DMS79 treated with DMSO at 0.1 percent for 48 hours (cell line): ENCODE measurements at places on chromosomes 16 and 17.

GRCh38 chr16:18853694-18854093 lies 52.3 kb upstream of the ARL6IP1 start:
- DNase-seq = no peak

- DNase-seq = no peak
Observed at GRCh38 chr16:10558305-10558704, 22.1 kb downstream of the EMP2 start.

DNA sequence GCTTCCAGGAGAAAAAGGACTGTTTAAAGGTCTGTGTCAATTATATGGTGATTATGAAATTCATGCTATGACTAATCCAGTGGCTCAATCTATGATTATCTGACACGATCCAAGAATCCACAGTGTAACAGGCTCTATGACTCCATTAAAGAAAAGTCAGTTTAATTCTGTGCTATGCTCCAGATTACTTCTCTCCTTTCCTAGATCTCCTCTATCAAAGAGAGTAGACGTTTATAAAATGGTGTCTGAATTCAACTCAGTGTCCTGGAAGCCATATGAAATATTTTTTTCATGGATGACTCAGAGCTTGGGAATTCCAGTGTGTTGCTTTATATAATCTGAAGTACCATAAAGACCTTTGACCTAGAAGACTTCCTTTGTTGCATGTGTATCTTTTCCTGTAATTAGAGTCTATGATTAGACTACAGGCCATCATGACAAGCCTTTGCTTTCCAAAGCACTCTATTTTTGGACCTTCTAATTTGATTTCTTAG lies 27.0 kb upstream of the NF1 start:
- no peak for DNase-seq

DNA sequence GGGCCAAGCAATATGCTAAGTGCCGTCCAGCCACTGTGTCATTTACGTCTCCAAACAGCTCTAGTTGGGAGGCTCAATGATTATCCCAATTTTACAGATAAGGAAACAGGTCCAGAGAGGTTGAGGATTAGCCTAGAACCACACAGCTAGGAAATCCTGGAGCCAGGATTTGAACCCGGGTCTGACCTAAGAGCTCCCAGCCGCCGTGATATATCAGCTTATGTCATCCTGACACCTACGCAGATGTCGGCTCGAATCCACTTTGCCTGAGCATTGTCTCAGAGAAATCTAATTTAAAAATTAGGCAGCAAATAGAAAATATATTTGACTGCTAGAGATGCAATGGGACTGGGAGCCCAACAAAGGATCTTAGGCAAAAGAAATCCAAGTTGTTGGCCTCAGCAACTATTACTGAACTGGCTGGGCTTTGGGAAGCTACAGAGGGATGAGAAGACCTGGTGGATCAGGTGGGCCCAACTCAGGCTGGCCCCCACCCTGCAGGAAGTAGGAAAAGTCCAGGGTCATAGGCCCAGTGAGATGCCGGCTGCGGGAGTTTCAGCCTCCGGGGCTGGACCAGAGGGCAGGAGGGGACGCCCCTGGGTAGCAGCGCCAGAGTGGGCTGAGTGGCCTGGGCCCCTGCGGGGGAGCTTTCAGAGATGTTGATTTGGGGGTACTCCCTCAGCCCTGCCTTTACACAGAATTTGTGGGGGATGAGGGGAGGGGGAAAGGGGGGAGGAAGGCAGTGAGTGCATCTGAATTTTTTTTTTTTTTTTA lies 35.1 kb upstream of the IL21R start:
- DNase-seq = no peak

DNA sequence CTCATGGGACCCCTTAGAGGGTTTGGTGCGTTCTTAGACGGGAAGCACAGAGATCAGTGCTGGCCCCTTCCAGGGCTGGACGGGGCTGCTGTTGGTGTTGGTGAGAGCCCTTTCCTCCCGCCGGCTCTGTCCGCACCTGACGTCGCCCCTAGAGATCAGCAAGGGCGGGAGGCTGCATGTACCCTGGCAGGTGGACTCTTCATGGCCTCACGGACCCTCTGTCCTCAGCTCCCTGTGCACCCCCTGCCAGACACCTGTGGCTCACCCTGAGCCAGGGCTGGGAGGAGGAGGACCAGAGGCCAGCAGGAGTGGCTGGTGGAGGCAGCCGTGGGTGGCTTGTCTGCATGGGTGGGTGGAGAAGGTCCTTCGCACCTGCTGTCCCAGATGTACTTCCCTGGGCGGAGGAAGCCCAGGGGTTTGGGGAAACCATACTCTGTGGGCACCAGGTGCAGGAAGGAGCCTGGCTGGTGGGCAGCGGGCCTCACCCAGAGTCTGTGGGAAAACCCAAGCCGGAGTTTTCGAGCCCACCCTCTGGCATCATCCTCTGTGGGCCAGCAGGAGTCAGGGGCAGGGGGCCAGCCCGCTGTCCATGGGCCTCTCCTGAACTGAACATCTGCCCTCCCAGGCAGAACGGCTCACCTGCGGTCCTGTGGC lies 348.6 kb downstream of the SEC14L1 start:
- no peak for DNase-seq

DNA sequence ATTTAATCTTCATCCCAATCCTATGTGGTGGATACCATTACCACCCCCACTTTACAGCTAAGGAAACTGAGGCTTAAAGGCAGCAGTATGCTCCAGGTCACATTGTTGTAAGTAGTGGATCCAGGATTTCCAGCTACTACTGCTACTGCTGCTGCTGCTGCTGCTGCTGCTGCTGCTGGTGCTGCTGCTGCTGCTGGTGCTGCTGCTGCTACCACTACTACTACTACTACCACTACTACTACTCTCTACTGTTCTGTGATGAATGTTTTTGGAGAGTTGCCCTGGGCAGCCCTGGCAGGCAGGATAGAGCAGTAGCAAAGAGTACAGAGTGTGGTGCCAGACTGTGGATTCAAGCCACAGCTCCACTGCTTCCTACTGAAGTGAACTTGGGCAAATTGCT lies 49.3 kb upstream of the SLC12A3 start:
- DNase-seq = no peak

DNA sequence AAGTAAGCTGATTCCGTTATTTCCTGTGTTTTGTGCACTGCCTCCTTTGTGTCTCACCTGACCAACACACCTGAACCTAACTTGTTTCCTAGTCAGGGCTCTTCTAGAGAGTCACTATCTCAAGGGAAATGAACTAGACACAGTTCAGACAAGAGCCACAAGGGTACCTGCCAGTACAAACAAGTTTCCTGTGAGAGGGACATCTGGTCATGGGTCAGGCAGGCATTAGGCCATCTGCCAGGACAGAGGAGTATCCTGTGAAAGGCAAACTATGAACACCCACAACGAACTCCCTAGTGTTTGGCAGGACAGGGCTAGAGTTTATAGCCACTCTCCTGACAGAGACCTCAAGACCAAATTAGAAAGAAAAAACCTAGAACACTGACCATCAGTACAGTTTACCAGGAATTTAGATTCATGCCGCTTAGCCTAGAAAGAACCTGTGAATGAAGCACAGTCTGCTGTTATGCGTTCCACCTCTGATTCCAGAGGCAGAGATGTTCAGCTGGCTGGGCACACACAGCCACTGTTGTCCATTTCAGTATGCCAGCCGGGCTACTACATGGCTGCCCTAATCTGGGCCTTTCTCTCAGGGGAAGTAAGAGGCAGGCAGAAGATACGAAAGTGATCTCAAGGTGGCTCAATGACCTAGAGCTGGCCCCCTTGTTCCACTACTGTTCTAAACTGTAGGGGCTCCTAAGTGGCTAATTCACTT lies 20.7 kb upstream of the GLG1 start:
- no peak for DNase-seq

- DNase-seq = no peak
Observed at GRCh38 chr17:12127667-12128066, 107.0 kb downstream of the MAP2K4 start.
